HS-27A (cell line): ENCODE measurements at places on chromosomes 3 and 15.

- no peak for DNase-seq
Observed at GRCh38 chr3:132926098-132926497, 112.1 kb upstream of the TMEM108 start.

- DNase-seq, result no peak
Observed at GRCh38 chr15:50593761-50594160, 47.3 kb upstream of the USP50 start.

DNA sequence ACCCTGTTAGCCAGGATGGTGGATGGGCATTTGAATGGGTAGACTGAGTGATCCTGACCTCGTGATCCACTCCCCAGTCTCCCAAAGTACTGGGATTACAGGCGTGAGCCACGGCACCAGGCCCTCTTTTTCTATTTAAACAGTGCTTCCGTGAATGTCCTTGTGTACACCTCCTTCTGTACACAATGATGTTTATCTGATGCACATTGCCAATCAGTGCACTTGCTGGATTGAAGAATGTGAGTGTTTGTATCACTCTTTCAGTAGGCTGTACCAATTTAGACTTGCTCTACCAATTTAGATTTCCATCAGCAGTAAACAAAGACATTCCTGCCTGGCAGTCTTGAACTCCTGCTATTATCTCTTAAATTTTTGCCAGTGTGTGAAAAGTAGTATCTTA is 8.9 kb upstream of the ZNF619 start:
- no peak for DNase-seq

- DNase-seq, result no peak
Observed at GRCh38 chr15:91193378-91193720, 93.3 kb downstream of the SV2B start.

- DNase-seq, result no peak
Observed at GRCh38 chr3:93983408-93983807, 3.5 kb downstream of the ARL13B start.

DNA sequence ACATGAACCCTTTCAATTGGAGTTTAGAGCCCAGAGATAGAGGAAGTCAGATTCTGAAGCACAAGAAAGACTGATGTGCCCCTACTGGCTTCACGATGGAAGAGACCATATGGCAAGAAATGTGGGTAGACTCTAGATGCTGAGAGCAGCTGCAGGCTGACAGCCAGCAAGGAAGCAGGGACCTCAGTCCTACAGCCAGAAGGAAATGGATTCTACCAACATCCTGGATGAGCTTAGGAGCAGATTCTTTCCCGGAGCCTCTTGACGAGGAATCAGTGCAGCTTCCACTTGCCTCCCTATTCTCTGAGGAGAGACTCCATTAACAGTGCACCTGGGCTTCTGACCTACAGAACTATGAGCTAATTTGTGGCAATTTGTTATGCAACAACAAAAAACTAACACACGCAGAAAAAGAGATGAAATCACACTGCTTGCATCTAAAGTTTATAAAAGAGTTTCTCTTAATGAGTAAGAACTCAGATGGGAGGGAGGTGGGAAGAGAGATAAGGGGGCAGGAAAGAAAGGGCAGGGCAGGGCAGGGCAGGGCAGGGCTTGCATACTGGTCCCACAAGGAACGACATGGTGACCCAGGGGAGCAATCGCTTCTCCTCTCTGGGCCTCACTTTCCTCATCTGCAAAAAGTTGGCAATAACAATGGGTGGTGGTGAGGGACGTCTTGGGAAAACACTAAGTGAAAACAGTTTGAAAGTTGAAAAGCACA is 440.9 kb downstream of the FOXP1 start:
- DNase-seq, result no peak

GRCh38 chr3:186477876-186478275 is 66.3 kb downstream of the CRYGS start:
- DNase-seq, result no peak

DNA sequence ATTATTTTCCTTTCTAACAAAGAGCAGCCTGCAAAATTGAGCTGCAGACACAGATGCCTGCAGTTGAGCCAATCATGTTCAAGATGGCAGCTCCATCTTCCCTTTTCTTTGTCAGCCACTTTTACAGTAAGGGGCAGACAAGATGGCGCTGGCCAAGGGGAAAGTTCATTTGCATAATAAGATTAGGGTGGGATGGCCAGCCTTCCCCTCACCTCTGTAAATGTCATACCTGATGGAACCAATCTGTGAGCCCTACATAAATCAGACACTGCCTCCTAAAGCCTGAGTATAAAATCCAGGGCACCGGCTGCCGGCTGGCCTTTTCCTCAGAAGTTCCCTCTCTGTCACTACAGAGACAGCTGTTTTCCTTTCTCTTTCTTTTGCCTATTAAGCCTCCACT is 15.8 kb downstream of the PATL2 start:
- no peak for DNase-seq

- no peak for DNase-seq
Observed at GRCh38 chr3:166799-167198, 29.8 kb upstream of the CHL1 start.

DNA sequence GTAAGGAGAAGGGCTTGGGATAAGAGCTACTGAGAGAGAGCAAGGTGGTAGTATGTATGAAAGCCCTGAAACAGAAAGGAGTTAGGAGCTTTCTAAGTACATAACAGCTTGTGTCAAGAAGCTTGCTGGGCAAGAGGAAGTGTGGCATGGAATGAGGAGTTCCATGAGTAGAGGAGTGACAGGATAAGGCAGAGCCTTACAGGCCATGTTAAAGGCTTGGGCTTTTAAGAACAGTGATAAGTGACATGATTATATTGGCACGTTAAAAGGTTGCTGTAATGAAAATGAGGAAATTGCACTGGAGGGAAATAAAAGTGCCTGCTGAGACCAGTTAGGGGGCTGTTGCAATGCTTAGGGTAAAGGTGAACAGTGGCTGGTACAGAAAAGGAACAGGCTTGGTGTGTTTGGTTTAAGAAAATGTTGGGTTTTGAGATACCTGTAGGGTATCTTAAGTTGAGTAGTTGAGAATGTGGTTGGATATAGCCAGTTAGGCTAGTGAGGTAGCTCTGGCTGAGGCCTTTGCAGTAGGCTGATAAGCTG is 49.0 kb downstream of the MEF2A start:
- no peak for DNase-seq

DNA sequence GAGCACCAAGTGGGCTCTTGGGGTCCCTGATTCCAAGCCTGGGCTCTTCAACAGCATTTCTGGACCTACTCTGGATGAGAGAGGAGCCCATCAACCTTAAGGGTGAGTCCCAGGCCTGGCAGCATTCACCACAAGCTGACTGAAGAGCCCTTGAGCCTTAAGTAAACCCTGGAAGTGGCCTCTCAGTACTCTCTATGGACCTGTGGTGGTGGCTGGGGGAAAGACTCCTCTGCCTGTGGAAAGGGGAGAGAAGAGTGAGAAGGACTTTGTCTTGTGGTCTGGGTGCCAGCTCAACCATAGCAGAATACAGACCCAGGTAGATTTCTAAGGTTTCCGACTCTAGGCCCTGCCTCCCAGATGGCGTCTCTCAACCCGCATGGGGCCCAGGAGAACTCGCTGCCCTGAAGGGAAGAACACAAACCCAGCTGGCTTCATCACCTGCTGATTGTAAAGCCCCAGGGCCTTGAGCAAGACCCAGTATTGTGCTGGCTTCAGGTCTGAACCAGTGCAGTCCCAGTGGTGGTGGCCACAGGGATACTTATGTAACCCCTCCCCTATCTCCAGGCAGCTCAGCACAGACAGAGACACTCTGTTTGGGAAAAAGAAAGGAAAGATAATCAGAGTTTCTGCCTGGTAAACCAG is 71.4 kb downstream of the TFDP2 start:
- DNase-seq, result no peak

DNA sequence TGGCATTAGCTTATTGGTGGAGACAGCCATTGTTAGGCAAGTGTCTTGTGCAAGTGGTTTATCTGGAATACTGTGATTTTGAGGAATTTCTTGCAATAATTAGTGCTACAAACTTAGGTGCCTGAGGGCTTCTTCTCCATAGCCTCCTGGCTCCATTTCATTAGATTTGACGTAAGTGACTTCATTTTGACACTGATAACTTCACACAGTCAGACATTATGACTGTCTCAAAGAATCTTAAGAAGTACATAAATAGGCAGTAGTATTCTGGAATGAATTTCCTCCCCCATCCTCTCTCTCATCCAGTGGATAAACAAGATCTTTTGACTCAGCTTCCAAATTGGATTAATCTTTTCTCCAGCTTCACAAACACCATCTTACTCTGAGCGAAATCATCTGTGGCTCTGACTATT is 19.0 kb downstream of the ARL14 start:
- no peak for DNase-seq

DNA sequence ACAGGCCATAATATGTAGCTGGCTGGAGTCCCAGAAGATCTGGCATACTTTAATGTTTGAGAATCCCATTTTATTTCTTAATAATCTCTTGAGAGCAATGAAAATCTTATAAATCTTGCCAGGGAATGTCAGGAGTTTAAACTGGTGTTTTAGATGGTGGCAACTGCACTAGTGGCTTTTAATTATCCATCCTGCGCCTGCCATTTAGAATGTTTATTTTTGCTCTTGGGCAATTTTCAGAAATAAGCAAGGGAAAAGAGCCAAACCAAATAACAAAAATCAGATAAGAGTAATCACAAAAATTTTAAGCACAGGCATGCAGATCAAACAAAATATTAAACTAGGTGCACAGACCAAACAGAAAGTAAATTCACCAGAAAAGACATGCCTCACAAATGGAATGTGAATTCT is 41.9 kb upstream of the UBP1 start:
- DNase-seq, result no peak

DNA sequence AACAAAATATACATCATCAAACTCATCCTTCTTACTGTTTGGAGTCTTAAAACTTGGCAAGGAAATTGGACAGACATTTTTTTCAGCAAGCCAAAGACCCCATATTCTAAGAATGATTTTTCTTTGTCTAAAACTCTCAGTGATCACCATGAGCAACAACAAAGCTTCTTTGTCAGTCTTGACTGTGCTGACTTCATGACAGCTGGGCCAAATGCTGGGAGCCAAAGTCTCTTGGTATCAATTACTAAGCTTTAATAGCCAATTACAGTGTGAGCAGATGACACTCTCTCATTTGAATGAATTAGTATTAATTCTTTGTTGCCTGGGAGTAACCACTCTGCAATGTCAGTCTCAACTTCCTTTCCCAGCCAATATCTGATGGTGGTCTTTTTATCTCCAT is 48.1 kb upstream of the GK5 start:
- DNase-seq, result no peak

- DNase-seq, result no peak
Observed at GRCh38 chr15:51624022-51624421, 1.5 kb upstream of the DMXL2 start.

DNA sequence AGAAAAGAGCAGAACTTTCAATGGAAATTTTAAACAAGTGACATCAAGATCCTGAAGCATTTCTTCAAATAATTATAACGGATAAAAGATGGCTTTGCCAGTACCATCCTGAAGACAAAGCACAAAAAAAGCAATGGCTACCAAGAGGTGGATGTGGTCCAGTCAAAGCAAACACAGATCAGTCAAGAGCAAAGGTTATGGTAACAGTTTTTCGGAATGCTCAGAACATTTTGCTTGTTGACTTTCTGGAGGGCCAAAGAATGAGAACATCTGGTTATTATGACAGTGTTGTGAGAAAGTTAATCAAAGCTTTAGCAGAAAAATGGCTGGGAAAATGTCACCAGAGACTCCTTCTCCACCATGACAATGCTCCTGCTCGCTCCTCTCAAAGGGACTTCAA is 31.5 kb downstream of the FEM1B start:
- DNase-seq, result no peak

- no peak for DNase-seq
Observed at GRCh38 chr3:133049491-133049890, 11.3 kb downstream of the TMEM108 start.

DNA sequence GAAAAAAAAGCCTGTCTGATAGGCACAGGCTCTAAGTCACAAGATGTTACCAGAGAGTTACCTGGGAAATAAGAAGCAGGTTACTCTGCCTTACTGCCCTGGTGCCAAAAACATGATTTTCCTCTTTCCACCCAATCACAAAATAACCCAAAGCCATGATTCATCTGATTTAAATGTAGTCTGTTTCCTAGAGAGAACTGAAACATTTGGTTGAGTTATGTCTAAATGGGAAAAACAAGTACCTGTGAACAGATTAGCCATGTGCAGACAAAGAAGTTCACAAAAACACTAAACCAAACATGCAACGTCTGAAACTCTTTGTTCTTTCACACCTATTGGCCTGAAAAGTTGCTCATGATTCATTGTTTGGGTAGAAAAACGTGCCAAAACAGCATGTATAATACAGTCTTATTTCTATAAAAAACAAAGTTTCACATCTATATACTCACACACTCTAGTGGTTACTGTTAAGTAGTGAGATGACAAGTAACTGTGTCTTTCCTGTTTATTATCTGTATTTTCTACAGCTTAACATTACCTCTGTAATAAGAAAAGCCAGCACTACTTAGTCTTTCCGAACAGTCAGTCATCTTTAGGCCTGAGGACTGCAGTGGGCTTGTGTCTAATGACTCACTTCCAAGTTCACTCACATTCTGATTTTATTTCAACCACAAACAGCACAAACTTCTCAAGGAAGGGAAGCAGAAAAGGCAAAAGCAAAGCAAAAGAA is 30.2 kb downstream of the FAM174B start:
- no peak for DNase-seq

- DNase-seq, result no peak
Observed at GRCh38 chr3:8200996-8201395, 300.6 kb upstream of the LMCD1 start.

DNA sequence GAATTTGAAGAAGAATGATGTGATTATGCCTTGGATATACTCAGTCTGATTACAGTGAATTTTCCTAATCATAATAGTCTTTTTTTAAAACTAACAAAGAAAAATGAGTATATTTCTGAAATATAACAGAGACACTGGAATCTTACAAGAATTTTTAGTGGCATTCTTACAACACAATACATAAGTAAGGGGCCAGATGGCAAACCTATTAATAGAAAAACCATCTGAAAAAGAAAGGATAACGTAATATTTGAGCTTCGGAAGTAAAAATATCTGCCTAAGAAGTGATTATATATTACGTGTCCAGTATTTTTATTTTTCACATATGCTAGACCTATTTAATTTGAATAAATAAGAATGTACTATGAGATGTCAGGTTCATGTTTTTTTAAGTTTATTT is 452.8 kb downstream of the NAALADL2 start:
- DNase-seq, result no peak
